Stimulated activated CD4-positive, alpha-beta T cell treated with anti-CD3 and anti-CD28 coated beads, Interleukin-1b, Interleukin-23, amount 100 ng/mL, for 4 hours (primary cell): ENCODE measurements at places on chromosomes 11 and 22.

GRCh38 chr22:20292673-20293232, 24.6 kb upstream of the RTN4R start:
- no peak for DNase-seq

- no peak for DNase-seq
Measured at GRCh38 chr22:40399621-40400020, 29.2 kb downstream of the SGSM3 start.

DNA sequence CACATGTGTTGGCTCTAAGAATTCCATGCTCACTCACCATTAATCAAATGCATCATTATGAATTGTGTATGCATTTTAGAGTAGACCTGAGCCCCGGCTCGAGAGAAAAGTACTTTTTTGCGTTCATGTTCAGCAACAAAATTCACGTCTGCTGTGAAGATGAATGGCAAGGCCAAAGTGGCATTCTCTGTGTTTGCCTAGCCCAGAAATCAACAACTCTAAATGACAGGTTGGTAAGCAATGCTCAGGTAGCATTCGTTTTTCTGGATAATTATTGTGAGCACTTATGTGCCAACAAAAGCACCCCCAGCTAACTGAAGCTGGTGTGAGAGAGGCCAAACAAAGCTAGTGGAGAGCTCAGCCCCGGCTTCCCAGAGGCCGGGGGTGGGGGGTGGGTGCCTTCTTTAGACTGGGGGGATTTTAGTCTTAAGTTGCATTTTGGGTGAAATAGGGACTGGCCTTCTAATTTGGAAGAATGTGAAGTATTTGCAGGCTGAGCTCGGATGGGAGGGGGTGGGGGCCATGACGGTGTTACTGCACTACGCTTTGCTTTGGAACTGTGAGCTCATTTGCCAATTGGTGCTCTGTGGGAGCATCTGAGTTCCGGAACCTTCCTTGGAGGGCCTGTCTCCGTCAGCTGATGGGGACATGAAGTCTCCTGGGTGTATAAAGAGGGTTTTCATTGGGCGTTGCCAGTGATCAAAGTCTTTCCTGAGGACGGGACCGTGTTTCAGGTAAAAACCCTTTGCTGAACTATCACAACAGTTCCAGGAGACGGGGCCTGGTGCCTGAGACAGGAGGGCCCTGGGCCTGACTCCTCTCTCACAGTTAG, 29.0 kb upstream of the ALX4 start:
- no peak for DNase-seq

GRCh38 chr22:33510429-33510904, 409.8 kb downstream of the LARGE1 start:
- DNase-seq, result no peak

DNA sequence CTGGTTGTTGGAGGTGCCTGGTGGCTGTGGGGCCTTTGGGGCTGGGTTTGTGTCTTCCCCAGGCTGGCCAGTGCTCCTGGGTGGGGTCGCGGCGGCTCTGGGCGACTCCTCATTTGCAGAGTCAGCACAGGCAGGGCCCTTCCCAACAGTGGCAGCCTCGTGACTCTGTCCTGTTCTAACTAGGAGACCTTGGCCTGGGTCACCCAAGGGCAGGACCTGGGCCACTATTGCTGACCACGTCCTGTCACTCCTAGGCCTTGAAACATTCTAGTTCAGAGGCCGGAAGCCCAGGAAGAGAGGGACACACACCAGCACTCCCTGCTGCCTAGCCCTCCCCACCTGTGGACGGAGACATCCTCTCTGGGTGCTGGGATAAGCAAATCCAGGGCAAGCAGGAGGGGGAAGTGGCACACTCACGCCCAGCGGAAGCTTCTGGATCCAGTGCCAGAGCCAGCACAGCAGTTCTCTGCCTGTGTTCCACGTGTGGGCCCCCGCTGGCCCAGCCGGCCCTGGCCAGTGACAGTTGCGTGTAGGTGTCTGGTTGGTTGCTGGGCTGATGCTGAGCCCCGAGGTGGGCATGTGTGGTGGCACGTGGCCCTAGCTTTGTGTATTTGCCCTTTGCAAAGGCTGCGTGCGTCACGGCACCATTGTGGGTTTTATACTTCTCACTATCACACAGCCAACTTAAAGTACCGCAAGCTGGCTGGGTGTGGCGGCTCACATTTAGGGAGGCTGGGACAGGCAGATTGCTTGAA, 4.3 kb upstream of the CHID1 start:
- no peak for DNase-seq

- no peak for DNase-seq
Measured at GRCh38 chr11:116888024-116888423, 50.6 kb upstream of the APOA1 start.

GRCh38 chr11:14258221-14258935, 100.6 kb downstream of the RRAS2 start:
- no peak for DNase-seq

DNA sequence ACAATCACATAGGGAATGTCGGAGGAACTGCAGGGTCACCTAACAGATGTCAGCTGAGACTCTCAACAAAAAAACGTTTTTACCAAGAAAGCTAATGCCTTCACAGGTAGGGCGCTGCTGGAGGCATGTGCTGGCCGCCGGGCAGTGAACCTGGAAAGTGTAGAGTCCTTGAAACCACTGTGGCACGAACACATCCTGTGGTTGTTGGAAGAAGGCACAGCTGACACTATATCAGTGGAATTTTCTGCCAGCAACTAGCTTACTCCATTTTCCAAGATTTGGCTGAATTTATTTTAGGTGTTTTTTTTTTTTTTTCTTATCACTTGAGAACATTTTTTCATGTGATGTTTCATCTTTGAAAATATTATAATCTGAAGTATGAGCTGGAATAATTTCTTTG, 14.2 kb downstream of the TRMU start:
- no peak for DNase-seq

DNA sequence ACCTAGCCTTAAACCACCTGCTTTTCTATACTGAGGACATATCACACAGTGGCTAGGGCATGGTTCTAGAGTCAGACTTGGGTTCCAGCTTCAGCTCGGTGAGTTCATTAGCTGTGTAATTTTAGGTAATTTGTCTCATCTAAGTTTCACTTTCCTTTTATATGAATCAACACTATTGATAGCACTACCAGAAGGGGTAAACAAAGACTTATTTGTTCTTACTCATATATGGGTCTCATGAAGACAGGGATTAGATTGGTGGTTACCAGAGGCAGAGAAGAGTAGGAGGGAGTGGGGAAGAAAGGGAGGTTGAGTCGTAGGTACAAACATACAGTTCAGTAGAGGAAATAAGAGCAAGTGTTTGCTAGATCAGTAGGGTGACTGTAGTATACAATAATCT, 924.7 kb downstream of the OPCML start:
- no peak for DNase-seq

- DNase-seq, result no peak
Measured at GRCh38 chr11:69999721-70000120, 78.4 kb upstream of the ANO1 start.

DNA sequence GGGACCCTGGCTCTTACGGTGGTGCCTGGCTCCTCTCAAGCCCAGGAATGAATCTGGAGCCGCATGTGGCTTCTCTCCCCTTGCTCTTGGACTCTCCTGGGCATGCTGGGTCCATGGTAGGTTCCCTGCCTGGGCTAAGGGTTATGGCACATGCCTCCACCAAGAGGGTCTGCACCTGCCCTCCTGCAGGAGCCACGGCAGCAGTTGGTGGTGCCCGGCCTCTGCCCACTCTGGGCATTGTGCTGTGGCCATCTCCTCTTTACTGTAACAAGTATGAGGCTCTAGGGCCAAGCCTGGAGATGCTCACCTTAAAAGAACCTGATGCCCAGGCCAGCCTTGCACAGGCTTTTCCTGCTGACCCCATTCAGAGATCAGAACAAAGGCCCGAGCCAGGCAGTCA, 104.0 kb upstream of the PITPNB start:
- DNase-seq, result no peak

DNA sequence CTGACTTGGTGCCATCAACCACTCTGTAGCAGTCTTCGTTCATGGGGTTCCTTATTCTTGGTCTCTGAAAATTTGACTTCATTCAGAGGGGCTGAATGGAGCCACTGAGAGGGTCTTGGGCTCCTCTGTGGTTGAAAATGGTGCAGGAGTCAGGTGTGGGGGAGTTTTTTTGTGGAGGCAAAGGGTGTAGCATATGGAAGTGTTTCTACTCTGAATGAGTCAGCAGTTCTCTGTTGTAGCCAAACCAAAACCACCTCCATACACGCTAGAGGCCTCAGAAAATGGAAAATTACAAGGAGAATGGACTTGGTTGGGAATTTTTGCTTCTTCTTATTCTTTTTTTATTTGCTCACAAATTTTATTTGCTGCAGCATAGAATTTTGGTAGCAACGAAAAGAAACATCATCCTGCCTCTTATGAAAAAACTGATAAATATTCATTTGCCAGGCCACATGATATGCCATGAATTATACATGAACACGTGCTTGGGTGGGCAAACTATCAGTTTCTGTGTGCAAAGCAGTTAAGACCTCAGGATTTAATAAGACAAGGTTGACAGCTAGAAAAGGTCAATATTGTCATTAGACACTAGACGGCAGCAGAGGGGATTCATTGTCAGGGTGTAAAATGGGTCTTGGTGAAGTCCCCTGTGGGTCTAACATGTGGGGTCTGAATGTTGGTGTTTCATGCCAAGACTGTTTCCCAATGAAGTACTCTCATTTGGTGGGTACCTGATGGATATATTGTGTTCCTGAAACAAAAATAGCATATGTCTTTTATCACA, 111.7 kb downstream of the MYO18B start:
- no peak for DNase-seq

GRCh38 chr11:75946531-75947530, 131.8 kb downstream of the UVRAG start:
- no peak for DNase-seq

GRCh38 chr11:76232026-76232665, 25.8 kb upstream of the WNT11 start:
- no peak for DNase-seq

GRCh38 chr11:124880290-124880611, 15.0 kb downstream of the ROBO3 start:
- DNase-seq, result no peak

DNA sequence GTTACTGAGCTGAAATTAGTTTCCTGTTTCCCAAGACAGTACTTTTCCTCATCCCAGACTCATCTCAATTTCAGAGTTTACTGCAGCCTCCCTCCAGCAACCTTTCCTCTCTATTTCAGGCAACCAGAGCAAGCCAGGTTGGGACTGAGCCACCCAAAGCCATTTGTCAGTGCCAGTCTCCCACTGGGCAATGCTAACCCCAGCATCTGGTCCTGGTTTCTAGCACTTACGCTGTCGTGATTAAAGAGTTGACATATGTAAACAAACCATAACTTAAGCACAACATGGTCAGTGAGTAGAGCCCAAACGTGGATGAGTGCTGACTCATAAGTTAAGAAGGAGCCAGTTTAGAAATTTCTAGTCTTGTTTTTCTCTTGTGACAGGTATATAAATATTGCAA, 119.6 kb upstream of the BLID start:
- no peak for DNase-seq

DNA sequence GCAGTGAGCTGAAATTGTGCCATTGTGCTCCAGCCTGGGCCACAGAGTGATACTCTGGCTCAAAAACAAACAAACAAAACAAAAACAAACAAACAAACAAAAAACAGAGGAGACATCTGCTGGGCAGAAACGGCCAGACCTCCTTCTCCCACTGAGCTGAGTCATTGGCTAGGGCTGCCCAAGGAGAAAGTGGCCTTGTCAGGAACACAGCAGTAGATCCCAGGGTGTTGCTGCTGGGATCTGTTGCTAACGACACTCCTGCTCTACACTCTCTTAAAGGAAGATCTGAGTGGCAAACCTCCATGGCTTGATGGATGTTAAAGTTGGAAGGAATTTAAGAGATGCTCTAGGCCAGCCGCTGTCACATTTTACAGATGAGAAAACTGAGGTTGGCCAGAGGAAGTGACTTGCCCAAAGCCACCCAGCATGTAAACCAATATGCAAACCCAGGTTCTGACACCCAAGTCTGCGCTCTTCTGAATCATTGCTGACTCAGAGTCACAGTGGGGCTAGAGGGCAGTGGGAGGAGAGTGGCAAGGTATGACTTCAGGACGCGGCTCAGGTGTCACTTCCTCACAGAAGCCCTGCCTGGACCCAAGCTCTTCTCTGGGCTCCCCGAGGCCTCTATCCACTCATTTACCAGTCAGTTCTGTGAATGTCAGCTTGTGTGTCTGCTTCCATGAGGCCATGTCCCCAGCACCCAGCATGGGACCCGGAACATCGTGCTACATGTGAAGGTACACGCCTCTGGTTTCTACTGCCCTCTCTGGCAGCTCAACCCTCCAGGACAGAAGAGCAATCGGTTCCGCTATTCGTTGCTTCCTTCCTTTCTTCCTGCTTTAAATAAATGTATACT, 11.3 kb upstream of the GDPD5 start:
- no peak for DNase-seq

DNA sequence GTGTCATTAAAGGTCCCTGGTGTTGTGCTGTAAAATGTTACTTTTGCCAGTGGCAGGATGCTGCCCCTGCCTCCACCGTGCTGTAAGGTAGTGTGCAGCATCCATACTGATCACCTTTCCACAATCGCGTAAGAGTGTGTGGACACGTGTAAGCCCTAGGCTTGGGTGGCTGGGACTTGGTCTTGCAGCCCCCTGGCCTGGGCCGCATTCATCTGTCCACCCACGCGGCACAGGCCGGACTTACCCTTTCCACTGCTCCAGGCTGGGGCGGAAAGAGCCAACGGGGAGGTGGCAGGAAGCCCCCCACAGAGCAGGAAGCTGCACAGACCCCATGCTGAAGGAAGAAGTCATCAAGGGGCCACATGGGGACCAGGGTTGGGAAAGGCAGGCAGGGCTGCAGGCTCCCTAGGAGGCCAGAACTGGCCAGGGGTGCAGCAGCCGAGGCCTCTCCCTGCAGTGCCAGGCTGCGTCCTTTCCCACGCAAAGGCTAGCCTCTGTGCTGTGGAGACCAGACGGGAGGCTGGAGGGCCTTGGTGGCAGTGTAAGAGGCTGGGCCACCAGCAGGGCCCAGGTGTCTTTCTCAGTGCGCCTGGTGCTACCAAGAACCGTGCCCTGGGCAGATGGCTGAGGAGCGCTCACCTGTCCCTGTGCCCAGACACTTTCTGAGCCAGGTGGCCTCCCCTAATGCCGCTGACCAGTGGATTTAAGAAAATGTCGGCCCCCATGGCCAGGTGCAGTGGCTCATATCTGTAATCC, 11.7 kb upstream of the TMEM191C start:
- DNase-seq, result no peak

GRCh38 chr11:121634273-121634672, 181.5 kb upstream of the SORL1-AS1 start:
- DNase-seq, result no peak

- DNase-seq, result no peak
Measured at GRCh38 chr11:103936059-103936458, 100.4 kb upstream of the DDI1 start.
